ENCODE measurements at places on chromosomes 7 and 10.

DNA sequence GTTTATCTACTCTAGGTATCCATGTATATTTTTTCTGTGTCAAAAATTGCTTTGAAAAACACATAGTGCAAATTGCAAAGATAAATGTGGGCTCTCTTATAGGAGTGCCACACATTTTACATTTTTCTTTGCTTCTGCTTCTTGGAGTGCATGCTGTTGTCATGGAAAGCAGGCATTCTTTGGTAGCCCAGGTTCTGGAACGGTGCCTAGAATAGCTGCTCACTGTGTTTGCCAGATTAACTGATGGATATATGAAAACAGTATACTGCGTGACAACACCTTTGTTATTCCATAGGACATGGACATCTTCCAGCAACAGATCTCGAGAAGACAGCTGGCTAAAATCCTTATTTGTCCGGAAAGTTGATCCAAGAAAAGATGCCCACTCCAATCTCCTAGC lies 13.4 kb downstream of the NIPSNAP2 start:
- DNase-seq: peak; percentile 52

DNA sequence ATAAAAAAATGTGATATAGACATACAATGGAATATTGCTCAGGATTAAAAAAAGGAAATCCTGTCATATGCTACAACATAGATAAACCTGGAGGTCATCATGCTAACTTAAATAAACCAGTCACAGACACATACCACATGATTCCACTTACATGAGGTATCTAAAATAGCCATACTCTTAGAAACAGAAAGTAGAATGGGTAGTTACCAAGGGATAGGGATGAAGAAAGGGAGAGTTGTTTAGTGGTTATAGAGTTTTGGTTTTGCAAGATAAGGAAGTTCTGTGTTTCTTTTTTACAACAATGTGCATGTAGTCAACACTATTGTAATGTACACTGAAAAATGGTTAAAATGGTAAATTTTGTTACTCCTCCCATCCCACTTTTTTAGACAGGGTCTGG lies 30.5 kb downstream of the BICC1 start:
- DNase-seq: no peak

DNA sequence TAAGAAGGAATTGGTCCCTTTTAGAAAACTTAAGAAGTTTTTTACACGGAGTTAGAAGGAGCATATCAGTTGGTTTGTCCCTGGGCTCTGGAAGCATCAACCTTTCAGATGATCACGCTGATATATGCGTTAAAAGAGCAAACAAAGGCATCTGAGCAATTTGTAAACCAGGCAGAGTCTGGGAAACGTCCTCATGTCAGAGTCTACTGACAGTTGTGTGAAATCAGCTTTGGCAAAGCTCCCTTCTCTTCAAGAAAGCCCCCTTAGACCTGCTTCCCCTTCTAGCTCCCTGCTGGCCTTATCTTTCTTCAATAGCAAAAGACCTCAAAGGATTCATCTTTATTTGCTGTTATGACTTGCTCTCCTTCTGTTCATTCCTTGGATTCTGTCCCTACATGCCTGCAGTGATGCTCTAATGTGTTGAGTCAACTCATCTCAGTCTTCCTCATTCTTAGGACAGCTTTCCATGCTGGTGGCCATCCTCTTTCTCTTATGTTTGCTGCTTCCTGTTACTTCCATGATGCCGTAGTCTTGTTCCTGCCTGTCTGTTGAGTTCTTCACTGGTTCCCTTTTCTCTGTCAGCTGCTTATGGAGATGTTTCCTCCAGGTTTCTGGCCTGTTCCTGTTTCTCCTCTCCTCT lies 106.5 kb upstream of the BMPER start:
- no peak for DNase-seq

DNA sequence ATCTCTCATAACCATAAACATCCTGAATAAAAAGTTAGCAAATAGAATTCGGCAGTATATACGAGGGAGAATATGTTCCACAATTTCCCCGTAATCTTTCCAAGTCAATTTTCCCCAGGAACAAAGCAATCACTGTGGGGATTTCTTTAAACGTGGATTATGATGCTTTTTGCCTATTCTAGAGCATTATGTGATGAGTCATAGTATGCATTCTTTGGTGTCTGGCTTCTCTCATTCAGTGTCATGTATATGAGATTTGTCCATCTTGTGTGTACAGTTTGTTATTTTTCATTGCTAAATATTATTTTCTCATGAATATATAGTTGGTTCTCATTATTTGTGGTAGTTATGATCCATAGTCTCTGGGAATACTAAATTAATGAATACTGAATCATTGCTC lies 9.9 kb upstream of the OR9A4 start:
- no peak for DNase-seq

DNA sequence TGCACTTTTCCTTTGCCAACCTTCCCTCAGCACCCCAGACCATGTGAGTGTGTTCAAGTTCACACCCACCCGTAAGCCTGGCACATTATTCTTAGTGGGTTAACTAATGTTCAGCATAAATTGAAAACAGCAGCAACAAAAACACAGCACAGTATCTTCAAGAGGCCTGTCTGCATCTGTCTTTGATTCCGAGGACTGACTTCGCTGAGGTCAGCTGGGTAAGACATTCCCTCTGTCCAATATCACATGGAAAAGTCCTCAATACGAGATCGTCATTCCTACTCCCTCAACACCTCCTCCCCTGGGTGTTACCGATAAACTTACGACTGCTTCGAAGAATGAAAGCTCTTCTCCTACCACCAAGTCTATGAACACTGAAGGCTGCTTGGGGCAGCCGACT lies 218.8 kb downstream of the SFMBT2 start:
- DNase-seq: no peak

DNA sequence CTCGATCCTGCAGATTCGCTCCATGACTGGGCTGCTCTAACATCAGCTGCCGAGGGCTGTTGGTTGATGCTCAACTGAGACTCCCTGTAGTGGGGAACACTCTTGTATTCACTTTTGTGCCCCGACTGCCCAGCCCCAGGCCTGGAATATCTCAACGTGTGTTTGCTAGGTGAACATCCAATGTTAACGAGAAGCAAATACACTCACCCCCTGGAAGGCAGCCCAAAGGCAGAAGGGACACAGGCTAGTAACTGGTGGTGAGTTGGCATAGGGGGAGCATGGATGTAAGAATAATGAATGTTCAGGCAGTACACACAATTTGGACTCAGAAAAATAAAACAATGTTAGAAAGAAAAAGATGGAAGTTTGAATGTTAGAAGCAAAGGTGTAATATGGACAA lies 24.0 kb upstream of the RBM33 start:
- DNase-seq: no peak

- DNase-seq: no peak
Measured at GRCh38 chr7:26499315-26499897, 207.7 kb downstream of the SNX10 start.

DNA sequence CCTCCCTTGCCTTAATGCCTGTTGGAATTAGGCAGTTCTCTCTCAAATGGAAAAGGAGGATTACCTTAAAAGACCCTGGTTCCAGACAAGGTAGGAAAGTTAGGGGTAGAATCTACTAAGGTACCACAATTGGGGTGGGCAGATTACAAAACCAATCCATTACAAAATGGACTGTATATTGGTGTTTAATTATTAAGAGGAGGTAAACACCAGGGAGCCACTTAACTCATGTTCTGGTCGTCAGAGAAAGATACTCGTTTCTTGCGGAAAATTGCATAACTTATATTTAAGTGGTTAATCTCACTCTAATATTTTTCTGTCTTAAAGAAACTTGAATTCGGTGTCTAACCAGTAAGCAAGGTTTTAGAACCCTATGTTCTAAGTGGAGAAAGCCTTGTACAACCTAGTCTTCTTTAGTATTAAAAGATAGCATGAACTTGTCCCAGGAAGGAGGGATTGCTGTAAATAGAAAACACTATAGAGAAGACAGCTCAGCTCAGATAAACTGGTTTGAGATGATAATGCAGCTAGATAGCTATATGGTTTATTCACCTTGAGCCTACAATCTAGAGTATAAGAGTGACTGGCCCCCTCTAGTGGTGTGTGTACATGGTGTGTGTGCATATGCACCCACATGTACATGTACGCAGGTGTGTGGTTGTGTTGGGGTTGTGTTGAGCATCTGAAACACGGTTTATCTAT lies 58.0 kb upstream of the STRIP2 start:
- DNase-seq: no peak

- no peak for DNase-seq
Measured at GRCh38 chr10:121154310-121154709, 303.1 kb downstream of the WDR11 start.

- no peak for DNase-seq
Measured at GRCh38 chr7:112765105-112765504, 25.1 kb downstream of the TMEM168 start.

DNA sequence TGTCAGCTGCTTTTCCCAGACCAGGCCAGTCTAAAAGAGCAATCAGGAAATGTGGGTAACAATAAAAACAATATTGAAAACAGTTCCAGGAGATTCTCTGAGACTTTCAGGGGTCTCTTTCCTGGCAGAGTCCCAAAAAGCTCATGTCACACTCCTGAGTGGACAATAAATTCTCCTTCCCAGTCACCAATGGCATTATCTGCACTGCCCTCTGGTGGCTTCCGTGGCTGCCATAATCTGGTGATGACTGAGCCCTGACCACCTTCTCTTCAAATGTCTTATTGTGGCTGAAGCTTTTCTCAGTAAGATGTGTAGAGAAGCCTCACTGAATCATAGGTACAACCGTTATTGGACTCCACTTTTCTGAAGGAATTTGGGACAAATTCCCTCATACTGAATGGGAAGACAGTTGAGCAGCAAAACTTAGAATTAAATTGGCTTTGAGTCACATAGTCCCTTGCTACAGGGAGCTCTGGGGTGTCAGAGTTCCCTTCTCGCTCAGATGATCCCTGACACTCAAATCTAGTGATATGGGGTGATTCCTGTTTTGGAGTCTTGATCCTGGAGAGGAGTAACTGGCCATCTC lies 24.4 kb upstream of the ASAH2 start:
- DNase-seq: no peak

- no peak for DNase-seq
Measured at GRCh38 chr10:101375076-101375475, 21.1 kb downstream of the BTRC start.

DNA sequence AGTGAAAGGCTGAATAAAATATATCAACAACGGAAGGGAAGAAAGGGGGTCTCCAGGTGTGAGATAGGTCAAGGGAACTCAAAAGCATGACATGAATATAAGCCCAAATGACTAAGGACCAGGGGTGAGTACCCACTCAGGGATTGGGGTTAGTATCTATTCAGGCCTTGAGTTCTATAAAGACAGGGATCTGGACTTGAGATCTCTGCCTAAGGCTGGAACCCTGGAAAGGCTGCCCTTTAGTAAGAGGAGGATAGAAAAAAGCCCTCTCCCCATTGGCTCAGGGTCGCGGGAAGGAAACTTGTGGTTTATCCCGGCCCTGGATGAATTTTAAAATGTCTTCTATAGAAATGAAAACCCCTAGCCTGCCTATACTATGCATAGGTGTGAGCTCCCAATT lies 2.4 kb upstream of the ITPRIP start:
- no peak for DNase-seq

DNA sequence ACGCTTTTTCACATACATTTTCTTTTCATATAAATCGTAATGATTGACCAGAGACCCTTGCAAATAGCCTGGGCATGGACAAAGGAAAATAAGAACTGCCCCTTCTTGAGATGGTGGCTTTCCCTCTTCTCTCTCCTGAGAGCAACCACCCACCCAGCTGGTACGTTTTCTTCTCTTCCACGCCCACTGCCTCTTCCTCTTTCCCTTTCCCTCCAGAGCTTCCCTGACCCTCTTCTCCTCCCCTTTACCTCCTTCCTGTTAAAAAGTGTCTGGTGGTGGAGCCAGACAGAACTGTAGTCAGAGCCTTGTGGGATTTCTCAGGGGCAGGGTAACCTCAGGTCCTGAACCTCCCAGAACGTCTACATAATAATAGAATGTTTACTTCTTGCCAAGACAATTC lies 23.2 kb downstream of the GPR141 start:
- DNase-seq: no peak

- DNase-seq: no peak
Measured at GRCh38 chr10:59971915-59972314, 65.6 kb upstream of the CCDC6 start.

GRCh38 chr7:38746438-38746837 lies 115.3 kb upstream of the AMPH start:
- no peak for DNase-seq

- DNase-seq: no peak
Measured at GRCh38 chr7:69892790-69893189, 294.5 kb downstream of the AUTS2 start.

DNA sequence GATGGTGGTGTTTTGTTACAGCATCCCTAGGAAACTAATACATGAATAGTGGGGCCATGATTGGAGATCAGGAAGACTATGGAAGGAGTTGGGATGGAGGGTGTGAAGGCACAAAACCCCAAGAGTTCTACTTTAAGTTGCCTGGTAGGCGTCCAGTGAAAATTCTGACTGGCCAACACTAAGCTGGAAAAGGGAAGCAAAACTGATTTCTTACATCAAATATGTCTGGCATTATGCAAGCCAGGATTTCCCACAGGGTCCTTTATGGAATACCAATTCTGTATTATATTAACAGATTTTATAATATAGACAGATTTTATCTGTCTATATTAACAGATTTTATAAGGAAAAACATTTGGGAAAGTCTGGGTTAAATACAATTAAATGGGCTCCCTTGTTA lies 16.2 kb downstream of the CPVL start:
- no peak for DNase-seq

DNA sequence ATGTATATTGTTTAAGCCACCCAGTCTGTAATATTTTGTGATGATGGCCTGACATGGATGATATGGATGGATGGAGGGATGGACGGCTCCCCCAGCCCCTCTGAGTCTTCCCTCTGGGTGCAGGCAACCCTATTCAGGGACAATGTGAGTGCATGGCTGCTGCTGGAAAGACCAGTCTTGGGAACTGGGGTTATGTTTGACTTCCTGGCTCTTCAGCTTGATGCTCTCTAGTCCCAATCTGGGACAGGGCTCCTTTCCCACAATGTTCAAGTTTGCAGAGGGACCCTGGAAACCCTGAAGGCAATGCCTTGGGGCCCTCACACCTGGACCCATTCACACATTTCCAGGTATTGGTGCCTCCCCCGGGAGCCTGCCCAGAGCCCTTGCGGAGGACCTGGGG lies 52.3 kb upstream of the RET start:
- DNase-seq: no peak

- DNase-seq: no peak
Measured at GRCh38 chr10:91702620-91703019, 69.7 kb upstream of the PPP1R3C start.

DNA sequence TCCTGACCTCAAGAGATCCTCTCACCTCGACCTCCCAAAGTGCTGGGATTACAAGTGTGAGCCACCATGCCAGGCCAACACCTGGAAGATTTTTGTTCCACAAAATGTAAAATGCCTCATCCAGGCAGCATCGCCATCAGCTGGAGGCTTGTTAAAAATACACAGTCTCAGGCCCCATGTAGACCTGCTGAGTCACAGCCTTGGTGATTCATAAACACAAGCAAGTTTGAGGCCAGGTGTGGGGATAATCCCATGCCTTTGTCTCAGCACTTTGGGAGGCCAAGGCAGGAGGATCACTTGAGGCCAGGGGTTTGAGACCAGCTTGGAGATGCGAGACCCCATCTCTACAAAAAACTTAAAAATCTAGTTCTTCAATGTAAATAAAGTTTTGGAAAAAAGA lies 49.1 kb upstream of the FOXK1 start:
- no peak for DNase-seq

- no peak for DNase-seq
Measured at GRCh38 chr7:56081626-56082340, 11.0 kb downstream of the PHKG1 start.

All from GM04504 (cell line).